ENCODE measurements at places on chromosomes 11 and 22. TPM values are rescaled to one million over a fixed set of nuclear protein-coding genes. Genes with fewer than 3 reads are reported as not detected.

DNA sequence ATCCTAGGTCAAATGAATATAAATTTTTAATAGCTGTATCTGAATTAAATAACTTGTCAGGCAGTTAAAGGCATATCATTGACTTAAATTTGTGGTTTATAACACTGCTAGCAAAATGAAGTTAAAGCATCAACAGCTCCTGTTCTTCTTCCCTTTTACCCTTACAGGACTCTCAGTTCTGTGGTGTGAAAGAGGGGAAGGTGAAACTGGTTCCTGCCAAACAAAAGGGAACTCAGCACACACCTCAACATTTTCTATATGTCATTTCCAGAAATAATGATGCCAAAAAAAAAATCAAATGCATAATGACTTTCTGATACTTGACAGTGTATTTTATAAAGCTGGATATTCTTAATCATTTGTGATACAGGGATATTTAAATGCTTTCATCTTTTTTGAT, 21.2 kb downstream of the ARL14EP start:
- no peak for DNase-seq

- peak; percentile 50 for DNase-seq
These were observed 131.2 kb upstream of the MTMR2 start for GRCh38 chr11:96054870-96055705.

DNA sequence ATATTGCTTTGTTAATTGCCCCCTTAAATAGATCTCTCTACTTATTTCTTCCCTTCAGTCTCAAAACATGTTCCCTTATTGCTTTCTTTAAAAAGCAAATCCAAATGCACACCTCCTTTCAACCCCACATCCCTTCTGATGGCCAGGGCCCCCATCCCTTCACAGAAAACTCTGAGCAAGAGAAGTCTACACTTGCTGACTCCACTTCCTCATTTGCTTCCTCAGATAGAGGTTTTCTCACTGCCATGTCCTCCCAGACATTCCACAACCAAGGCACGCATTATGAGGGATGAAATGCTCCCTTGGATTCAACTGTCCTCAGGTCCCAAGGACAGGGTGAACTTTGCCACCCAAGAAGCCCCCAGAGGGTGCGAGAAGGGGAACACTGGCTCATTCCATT, 43.1 kb downstream of the CSNK2A3 start:
- DNase-seq = no peak

The ARVCF gene
- total RNA-seq = 72.0 TPM

The EMSY gene
- total RNA-seq = 10.2 TPM

GRCh38 chr22:33867118-33867866, 53.0 kb downstream of the LARGE1 start:
- no peak for DNase-seq

The NNMT gene
- 316 TPM for total RNA-seq

The TCN2 gene
- 9.5 TPM for total RNA-seq

- DNase-seq = no peak
These were observed 197.9 kb downstream of the NXPE2 start for GRCh38 chr11:114876234-114876633.

DNA sequence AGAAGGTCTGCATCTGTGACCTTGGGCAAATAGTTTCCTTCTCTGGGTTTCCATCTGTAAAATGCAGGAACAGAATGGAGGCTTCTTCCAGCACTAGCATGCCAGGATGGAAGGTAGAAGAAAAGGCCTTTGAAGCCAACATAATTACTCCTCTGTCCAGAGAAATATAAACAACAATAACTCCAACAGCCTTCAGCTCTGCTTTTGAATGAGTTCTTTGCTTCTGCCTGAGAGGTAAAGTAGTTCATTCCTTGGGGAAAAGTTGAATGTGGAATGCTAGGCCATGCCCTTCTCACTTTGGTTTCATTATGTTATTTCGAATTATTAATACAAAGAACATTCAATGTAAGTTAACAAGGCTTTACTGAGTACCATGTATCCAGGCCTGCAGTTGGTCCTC, 61.2 kb upstream of the BLID start:
- DNase-seq = no peak

- no peak for DNase-seq
These were observed 55.4 kb upstream of the PLET1 start for GRCh38 chr11:112315861-112316739.

- peak; percentile 73 for DNase-seq
These were observed 176.7 kb downstream of the BCR start for GRCh38 chr22:23357053-23357452.

GRCh38 chr11:111555255-111555654, 14.7 kb downstream of the LAYN start:
- DNase-seq = no peak

GRCh38 chr11:58805065-58805464, 39.4 kb downstream of the GLYATL2 start:
- no peak for DNase-seq

DNA sequence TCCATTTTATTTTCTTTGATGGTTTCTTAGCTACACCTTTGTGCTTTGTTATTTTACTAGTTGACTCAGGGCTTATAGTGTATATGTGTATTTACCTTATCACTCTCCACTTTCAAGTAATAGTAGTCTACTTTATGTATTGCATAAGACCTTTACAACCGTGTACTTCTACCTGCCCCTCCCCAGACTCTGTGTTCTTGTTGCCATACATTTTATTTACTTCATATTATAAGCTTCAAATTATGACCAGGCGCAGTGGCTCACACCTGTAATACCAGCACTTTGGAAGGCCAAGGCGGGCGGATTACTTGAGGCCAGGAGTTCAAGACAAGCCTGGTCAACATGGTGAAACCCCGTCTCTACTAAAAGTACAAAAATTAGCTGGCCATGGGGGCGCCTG, 28.2 kb upstream of the CTSD start:
- no peak for DNase-seq

- no peak for DNase-seq
These were observed 3.6 kb downstream of the POLDIP3 start for GRCh38 chr22:42611051-42611450.

DNA sequence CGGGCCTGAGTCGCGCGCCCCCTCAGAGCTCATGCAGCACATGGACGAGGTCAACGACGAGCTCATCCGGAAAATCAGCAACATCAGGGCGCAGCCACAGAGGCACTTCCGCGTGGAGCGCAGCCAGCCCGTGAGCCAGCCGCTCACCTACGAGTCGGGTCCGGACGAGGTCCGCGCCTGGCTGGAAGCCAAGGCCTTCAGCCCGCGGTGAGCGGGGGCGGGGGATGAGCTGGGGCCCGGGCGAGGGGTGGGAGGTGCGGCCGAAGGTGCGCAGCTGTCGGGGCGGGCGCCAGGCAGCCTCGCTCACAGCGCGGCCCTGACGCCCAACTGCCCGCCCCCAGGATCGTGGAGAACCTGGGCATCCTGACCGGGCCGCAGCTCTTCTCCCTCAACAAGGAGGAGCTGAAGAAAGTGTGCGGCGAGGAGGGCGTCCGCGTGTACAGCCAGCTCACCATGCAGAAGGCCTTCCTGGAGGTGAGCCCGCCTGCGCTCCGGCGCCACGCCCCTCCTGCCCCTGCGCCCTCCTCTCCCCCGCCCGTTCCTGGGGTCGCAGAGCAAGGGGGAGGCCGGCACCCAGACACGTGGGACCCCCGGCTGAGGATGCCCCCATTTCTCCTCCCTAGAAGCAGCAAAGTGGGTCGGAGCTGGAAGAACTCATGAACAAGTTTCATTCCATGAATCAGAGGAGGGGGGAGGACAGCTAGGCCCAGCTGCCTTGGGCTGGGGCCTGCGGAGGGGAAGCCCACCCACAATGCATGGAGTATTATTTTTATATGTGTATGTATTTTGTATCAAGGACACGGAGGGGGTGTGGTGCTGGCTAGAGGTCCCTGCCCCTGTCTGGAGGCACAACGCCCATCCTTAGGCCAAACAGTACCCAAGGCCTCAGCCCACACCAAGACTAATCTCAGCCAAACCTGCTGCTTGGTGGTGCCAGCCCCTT, 20.5 kb downstream of the EPS8L2 start:
- DNase-seq = no peak

DNA sequence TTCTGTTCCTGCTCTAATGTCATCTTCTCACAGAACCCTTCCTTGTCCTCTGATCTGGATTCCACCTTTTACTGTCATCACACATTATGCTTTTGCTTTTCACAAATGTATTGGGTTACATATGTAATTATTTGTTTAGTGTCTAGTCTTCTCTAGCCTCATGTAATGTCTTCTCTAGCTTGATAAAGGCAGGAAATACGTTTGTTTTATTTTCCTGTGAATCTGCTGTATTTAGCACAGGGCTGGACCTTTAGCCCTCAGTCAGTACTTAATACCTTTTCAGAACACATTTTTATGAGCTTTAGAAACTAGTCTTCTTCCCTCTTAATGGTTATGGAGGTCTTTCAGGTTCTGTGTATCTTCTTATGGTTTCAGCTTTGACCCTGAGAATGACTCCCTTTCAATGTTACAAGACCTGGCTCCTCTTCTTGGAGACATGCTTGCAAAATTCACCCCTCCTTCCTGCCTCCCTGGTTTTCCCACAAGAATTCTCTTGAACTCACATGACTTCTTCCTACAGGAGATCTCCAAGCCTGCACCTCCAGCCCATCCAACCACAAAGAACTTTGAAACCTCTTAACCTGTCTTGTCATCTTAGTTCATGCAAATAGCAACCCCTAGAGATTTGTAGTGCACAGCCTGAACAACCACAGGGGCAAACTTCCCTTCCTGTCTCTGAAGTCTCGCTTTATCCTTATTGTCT, 132.7 kb upstream of the DDI1 start:
- peak; percentile 28 for DNase-seq

GRCh38 chr11:131471976-131472375, 101.6 kb downstream of the NTM start:
- DNase-seq = no peak

DNA sequence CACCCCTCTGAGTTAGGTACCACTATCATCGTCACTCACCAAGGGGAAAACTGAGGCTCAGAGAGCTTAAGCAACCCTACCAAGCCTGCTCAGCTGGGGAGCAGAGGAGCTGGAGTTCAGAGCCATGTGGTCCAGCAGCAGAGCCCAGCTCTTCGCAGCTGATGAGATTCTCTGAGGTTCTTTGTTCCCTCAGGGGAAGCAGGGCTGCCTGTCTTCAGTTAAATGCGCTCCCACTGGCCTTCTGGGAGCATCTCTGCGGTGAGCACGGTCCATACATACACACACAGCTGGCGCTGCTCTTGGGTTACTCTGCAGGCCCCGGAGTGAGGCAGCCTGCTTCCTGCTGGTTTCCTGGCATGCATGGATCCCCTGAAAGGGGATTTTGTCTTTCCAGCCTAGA, 5.2 kb upstream of the PTGDR2 start:
- DNase-seq = peak; percentile 21

GRCh38 chr22:48594016-48594756, 1233.5 kb downstream of the BRD1 start:
- no peak for DNase-seq

The C11orf91 gene
- not detected for total RNA-seq

DNA sequence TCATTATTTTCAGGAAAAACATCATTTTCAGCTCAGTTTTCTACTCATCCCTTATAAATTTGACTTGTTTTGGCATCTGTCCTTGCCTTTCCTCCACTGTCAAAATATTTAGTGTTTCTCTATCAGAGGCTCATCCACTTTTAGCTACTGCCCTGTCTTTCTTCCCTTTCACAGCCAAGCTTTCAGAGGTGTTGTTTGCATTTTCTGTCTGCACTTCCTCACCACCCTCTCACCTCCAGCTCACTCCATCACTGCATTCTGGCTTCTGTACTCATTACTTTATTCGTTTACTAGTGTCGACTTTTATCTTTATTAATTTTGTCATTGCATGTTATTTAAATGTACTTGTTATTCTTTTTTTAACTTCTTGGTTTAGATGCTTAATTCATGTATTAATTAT, 26.7 kb upstream of the NNMT start:
- no peak for DNase-seq

The GLYAT gene
- not detected for total RNA-seq

DNA sequence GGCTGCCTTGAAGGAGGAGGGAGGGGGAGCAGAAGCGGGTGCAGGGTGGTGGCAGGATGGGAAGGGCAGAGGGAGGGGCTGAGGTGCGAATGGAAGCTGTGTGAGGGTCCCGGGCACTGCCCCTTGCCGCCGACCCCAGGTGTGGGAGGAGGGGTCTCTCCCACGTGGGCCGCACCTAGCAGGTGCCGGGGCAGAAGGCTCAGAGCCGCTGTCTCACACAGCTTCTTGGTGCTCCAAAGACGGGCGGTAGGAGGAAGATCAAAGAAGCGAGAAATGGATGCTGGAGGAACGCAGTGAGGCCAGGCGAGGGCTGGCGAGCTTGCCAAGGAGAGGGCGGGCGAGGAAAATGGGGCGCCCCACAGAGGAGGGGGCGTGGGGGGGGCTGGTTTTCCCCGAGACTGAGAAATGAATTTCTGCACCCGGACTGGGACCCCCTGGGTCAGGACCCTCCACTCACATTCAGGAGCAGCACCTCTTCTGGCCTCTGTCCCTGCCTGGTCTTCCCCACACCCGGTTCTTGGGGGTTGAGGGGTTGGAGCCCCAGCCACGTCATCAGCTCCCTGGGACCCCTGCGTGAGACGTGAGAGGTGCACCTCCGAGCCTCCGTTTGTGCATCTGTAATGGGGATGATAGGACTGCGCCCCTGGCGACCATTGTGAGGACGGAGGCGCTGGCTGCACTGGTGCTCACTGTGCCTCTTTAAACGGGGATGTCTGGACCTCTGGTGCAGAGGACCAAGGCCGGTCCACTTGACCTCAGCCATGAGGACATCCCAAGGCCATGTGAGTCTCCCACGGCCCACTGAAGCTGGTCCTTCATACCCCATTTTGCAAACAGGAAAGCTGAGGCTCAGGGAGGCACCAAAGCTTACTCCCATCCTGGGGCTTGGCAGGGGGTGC, 16.8 kb downstream of the LSP1 start:
- no peak for DNase-seq

The SLC5A12 gene
- not detected for total RNA-seq

The MSANTD2 gene
- total RNA-seq = 3.9 TPM

- DNase-seq = no peak
These were observed 20.4 kb downstream of the SLC37A2 start for GRCh38 chr11:125083312-125084056.

- no peak for DNase-seq
These were observed 792.5 kb downstream of the BRD1 start for GRCh38 chr22:49034836-49035817.

DNA sequence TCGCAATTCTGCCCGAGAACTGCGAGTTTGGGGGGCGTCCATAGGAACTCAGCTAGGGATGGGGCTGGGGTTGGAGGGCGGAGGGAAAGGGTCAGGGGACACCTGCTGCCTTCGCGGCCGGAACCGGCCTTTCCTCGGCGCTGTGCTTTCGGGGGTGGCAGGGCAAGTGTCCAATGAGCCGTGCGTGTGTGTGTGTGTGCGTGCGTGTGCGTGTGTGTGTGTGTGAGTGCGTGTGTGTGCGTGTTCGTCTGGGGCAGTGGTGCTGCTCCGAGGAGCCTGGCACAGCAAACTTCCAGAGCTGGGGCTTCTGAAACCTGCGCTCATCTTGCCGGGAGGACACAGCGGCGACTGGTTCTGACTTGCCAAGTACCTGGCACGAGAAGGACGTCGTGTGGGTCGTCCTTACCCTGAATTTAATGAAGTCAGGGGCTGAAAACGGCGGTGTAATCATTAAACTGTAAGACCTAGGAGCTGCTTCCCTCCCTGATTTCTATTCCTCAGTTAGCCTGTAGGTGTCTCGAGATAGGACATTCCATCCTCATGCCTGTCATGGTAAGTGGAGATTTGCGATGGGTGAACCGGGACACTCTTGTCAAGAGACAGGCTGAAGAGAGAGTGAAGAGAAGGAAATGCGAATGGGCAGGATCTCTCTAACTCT, 27.0 kb upstream of the AMOTL1 start:
- DNase-seq = peak; percentile 66

The ACTN3 gene
- total RNA-seq = not detected

The CBLIF gene
- not detected for total RNA-seq

GRCh38 chr11:70326833-70327232, 56.3 kb downstream of the PPFIA1 start:
- DNase-seq = no peak

Measured in lung microvascular endothelial cell (primary cell).